Hindlimb muscle (tissue), 1 donor: ENCODE measurements at places on chromosomes 6 and 20. TPM values are rescaled to one million over a fixed set of nuclear protein-coding genes. Genes with fewer than 3 reads are reported as not detected.

PLG gene
- 1.0 TPM for polyA plus RNA-seq

CCHCR1 gene
- 14.5 TPM for polyA plus RNA-seq

SLC25A27 gene
- 18.8 TPM for polyA plus RNA-seq

COMMD7 gene
- polyA plus RNA-seq, result 40.8 TPM

TMEM170B gene
- polyA plus RNA-seq, result 6.3 TPM

WFDC2 gene
- polyA plus RNA-seq, result not detected

SS18L1 gene
- 17.8 TPM for polyA plus RNA-seq

FAM209B gene
- polyA plus RNA-seq, result not detected

PSORS1C1 gene
- 0.85 TPM for polyA plus RNA-seq

ZBP1 gene
- not detected for polyA plus RNA-seq

KCNK15 gene
- 0.40 TPM for polyA plus RNA-seq

DDX43 gene
- 1.2 TPM for polyA plus RNA-seq

CRISP3 gene
- 0.14 TPM for polyA plus RNA-seq

PGC gene
- not detected for polyA plus RNA-seq

GHRH gene
- not detected for polyA plus RNA-seq

LRRC1 gene
- 8.3 TPM for polyA plus RNA-seq

RXRB gene
- 42.0 TPM for polyA plus RNA-seq

HNF4A gene
- polyA plus RNA-seq, result 0.04 TPM

HDGFL1 gene
- polyA plus RNA-seq, result not detected

OVOL2 gene
- polyA plus RNA-seq, result not detected

MICB gene
- 0.85 TPM for polyA plus RNA-seq

SLC26A8 gene
- 0.17 TPM for polyA plus RNA-seq

POM121L2 gene
- not detected for polyA plus RNA-seq

FLRT3 gene
- polyA plus RNA-seq, result 6.0 TPM

RIPOR2 gene
- polyA plus RNA-seq, result 29.4 TPM

TREM2 gene
- 8.4 TPM for polyA plus RNA-seq

WFDC10A gene
- polyA plus RNA-seq, result not detected

CGA gene
- polyA plus RNA-seq, result 0.54 TPM

KIZ gene
- 17.7 TPM for polyA plus RNA-seq

CST8 gene
- not detected for polyA plus RNA-seq

HLA-DRB5 gene
- 9.5 TPM for polyA plus RNA-seq

MEI4 gene
- polyA plus RNA-seq, result not detected

SERINC3 gene
- 54.0 TPM for polyA plus RNA-seq

CST4 gene
- not detected for polyA plus RNA-seq

RSPO4 gene
- 0.28 TPM for polyA plus RNA-seq

CCN5 gene
- 0.15 TPM for polyA plus RNA-seq

ZC3H12D gene
- 0.46 TPM for polyA plus RNA-seq

AGPAT4 gene
- 9.1 TPM for polyA plus RNA-seq

WRNIP1 gene
- 49.3 TPM for polyA plus RNA-seq

CABLES2 gene
- 5.5 TPM for polyA plus RNA-seq

RFX6 gene
- not detected for polyA plus RNA-seq

IPCEF1 gene
- 2.0 TPM for polyA plus RNA-seq

HLA-A gene
- polyA plus RNA-seq, result 118 TPM

PRR18 gene
- polyA plus RNA-seq, result 1.4 TPM

PPARD gene
- polyA plus RNA-seq, result 26.7 TPM

MRPS10 gene
- 28.8 TPM for polyA plus RNA-seq

OR11A1 gene
- not detected for polyA plus RNA-seq

MDFI gene
- polyA plus RNA-seq, result 57.0 TPM

PPP2R5D gene
- 47.7 TPM for polyA plus RNA-seq

CLVS2 gene
- polyA plus RNA-seq, result 0.04 TPM

PTGIS gene
- 28.0 TPM for polyA plus RNA-seq

SNAI1 gene
- polyA plus RNA-seq, result 11.9 TPM

SIRPB1 gene
- polyA plus RNA-seq, result 0.71 TPM

ATP9A gene
- polyA plus RNA-seq, result 80.0 TPM

GFOD1 gene
- 3.4 TPM for polyA plus RNA-seq

ADGB gene
- polyA plus RNA-seq, result not detected

PACSIN1 gene
- 1.1 TPM for polyA plus RNA-seq
